ENCODE measurements at places on chromosomes 4 and X. TPM values are rescaled to one million over a fixed set of nuclear protein-coding genes. Genes with fewer than 3 reads are reported as not detected.

- DNase-seq, result no peak
Observed at GRCh38 chr4:123167931-123168330, 228.7 kb upstream of the SPRY1 start.

DNA sequence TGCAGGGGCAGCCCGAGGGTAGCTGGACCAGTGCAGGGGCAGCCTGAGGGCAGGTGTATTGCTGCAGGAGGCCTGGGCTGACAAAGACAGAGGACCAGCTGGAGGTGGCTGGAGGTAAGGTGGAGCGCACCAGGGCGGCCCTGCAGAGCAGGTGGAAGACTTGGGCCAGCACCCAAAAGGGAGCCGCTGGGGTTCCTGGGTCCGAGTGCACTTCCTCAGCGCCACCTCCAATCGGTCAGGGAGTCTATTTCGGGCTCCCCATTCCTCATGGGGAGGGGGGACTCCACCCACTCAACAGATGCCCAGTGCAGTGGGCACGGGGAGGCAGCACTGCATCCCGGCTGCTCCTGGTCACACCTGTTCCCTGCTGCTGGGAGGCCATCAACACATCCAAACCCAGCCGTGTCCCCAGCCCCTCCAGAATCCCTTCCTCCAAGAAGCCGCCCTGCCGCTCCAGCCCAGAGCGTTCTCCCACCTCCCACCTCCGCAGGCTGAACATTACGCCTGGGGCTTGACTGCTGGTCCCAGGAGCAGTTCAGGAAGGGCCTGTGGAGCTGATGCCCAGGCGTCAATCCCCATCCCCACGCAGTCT is 1.5 kb downstream of the LRPAP1 start:
- peak; percentile 79 for DNase-seq

- no peak for DNase-seq
Observed at GRCh38 chr4:114768501-114768900, 169.9 kb downstream of the UGT8 start.

RBM46 gene
- total RNA-seq, result not detected

DNA sequence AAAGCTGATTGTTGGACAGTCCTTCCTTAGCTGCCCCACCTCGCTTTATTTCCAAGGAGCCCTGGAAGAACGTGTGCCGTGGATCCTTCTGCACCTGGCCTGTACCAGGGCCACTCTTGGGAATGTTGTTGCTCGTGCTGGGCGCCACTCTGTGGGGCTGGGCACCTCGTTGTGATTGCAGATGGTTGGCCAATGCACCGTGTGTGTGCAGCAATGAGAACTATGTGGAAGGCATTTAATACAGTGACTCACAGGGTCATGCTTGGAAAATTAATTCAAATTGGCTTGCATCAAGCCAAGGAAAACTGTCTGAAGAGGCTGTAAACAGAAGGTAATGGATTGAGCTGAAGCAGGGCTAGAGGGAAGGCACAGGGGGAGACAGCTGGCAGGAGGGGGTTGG is 37.0 kb upstream of the CD99L2 start:
- DNase-seq, result no peak

SYP gene
- total RNA-seq, result 3.0 TPM

P2RY8 gene
- 6.9 TPM for total RNA-seq

- no peak for DNase-seq
Observed at GRCh38 chr4:98784947-98785706, 126.7 kb upstream of the TSPAN5 start.

- DNase-seq, result no peak
Observed at GRCh38 chrX:19272452-19272851, 71.3 kb upstream of the PDHA1 start.

DNA sequence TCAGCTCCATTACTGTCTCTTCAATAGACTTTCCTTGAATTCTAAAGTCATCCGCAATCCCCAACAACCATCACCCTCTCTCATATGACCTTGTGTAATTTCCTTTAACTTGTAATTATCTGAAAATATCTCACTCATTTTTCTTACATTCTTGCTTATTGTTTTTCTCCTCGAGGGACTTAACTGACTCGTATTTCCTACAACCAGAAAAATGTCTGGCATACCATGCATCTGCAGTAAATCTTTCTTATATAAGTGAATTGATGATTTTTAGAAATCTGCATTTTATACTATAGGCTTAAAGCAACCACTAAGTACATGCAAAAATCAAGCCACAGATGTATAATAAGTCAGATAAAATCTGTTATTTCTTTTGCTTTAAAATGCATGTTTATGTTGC is 276.7 kb downstream of the UNC5C start:
- no peak for DNase-seq

- no peak for DNase-seq
Observed at GRCh38 chr4:26088433-26088928, 174.5 kb downstream of the SMIM20 start.

DCAF4L1 gene
- 0.58 TPM for total RNA-seq

- DNase-seq, result no peak
Observed at GRCh38 chr4:78704981-78705683, 71.0 kb upstream of the BMP2K start.

- DNase-seq, result peak; percentile 93
Observed at GRCh38 chr4:185504098-185505047, 30.9 kb downstream of the PDLIM3 start.

VEGFD gene
- total RNA-seq, result 20.1 TPM

EXOC1L gene
- total RNA-seq, result not detected
